Bronchial epithelial cell (primary cell): ENCODE measurements at places on chromosomes 11 and 22.
A peak's percentile ranks its signal among the peaks of the same experiment; 100 is the strongest.

DNA sequence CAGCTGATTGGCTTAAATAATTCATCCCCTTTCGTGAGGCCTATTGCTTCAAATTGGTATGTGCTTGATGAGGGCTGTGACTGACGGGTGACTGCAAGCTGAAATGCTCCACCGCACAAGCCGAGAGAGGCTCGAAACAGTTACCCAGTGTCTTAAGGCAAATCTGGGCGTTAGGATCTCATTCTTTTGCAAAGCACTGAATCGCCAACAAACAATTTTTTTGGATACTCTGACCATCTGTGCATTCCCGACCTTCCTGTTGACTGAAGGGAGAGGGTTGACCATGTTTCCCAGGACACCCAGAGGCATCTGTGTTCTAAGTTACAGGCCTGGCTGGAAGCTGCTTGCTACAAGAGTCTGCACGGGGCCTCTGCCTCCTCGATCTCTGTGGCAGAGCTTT, 32.1 kb downstream of the CACNG2 start:
- no peak for DNase-seq

DNA sequence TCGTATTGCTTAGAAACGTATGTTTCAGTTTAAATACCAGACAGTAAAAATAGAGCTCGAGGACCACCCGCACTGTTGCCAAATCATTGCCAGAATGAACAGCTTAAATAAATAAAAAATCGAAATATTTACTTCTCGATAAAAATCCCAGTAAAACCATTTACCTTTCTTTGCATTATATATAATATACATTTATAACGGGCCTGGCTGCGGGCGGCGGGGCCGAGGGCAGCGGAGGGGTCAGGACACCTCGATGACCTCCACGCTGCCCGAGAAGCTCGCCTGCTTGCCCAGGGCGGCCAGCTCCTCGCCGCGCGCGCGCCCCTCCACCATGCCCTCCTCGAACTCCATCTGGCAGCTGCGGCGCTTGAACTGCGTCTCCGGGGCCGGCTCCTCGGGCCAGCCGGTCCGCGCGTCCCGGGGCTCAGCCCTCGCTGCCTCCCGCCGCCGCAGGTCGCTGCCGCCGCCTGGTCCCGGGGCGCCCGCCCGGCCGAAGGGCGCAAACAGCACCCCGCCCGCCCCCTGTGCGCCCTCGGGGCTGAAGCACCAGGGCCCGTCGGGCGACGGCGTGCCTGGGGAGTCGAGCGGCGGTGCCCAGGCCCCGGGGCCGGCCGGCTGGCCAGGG, 15.7 kb downstream of the DUSP8 start:
- no peak for DNase-seq

- no peak for DNase-seq
These were observed 575.5 kb downstream of the SOX6 start for GRCh38 chr11:15780837-15781236.

DNA sequence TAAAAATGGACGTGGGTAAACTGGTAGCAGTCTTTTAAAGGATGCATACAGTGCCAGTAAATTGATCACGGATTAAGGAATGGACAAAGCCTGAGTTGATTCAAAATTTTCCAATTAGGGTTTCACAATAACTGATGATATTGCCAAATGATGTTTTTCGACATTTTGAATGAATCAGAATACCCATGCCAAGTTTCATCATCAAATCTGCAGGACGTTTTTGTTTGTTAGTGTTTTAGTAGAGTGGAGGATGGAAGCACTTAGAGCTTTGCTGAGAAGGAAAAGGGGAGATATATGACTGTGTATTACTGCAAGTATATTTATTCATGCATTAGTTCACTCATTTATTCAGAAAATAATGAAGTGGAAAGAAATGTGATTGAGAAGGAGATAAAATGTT, 78.3 kb downstream of the SLC17A6 start:
- peak; percentile 3 for DNase-seq

- no peak for DNase-seq
These were observed at the start of gene GAB2 for GRCh38 chr11:78417175-78417887. Gene GAB2 (minus strand): TSS chr11:78417820. CDS start chr11:78417720, 100 bp downstream.

- DNase-seq: no peak
These were observed 159.9 kb downstream of the CCDC34 start for GRCh38 chr11:27203077-27203647.

- DNase-seq: no peak
These were observed 49.6 kb downstream of the ISX start for GRCh38 chr22:35115515-35115914.

DNA sequence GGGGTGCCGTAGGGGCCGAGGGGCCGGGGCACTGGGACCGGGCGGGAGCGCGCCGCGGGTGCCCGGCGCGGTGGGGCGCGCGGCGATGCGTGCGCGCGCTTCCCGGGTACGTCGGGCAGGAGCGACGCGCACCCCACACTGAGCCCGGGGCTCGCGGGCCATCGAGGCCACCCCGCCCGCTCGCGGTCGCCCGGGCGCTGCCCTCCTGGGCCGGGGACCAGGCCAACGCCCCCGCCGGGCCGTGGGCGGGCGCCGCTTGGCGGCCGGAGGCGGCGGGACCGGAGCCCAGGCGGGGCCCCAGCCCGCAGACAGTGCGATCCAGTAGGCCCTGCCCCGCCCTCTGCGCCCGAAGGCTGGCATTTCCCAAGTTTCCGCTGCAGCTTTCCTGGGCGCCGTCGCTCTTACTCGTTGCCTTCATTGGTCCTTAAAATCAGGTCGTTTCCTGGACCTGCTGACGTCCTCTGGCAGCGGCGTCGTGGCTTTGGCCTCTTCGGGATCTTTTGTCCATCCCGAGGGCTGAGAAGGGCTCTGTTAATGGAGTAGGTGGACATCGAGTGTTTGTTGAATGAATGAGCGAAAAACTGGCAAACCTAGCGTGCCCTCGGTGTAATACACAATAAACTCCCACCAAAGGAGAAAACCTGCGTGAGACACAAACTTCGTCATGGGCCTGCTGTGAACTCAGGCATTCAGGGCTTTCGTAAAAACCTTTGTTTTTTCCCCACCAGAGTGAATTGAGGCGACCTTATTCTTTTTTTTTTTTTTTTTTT, 638 bp downstream of the PARVA start:
- peak; percentile 76 for DNase-seq

DNA sequence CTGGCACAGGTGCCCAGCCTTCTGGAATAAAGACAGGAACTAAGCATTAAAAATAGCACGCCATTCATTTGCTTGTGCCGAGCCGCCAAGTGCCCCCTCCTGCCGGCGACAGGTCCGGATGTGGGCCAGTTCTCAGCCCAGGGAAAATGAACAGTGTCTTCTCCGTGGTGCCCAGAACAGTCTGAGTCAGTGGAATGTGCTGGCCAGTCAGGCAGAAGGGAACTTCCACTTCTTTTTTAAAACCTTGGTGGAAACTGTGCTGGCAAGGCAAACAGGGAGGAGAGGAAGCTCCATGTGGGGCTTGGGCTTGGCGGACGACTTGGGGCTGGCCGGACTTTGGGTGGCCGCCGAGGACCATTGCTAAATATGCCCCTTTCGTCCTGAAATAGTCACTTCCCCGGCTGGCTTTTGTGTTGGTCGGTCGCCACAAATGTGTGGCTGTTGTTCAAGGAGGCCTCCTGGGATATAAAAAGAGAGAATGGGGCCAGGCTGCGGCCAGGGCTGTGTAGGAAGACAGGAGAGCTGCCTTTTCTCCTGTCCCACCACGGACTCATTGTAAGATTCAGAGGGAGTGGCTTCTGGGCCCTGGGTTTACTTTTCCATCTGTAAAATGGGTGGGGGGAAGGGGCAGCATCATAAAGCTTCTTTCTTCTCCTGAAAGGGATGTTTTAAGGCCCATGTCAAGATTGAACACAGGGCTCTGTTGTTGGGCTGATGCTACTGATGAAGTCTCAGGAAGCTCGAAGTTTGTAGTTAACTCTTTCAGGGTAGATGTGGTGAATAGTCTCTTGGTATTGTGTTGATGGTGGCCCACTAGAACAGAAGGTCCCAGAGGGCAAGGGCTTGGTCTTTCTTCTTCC, 101.0 kb downstream of the PTPRJ start:
- peak; percentile 13 for DNase-seq

DNA sequence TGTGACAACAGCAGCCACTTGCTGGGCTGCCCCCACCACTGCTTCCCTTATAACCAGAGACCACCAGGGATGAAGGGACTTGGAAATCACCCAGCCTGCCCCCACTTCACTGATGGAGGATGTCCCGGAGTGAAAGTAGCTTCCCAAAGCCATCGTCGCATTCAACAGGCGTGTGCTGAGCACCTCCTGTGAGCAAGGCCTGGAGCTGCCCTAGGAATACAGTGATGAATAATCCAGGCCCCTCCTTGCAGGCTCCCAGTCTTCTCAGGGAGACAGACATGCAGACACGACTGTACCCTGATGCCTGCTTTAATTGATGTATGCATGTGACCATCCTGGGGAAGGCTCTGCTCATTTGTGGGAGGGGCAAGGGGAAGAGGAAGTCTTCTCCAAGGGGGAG, 22.6 kb downstream of the PTPN5 start:
- DNase-seq: no peak

DNA sequence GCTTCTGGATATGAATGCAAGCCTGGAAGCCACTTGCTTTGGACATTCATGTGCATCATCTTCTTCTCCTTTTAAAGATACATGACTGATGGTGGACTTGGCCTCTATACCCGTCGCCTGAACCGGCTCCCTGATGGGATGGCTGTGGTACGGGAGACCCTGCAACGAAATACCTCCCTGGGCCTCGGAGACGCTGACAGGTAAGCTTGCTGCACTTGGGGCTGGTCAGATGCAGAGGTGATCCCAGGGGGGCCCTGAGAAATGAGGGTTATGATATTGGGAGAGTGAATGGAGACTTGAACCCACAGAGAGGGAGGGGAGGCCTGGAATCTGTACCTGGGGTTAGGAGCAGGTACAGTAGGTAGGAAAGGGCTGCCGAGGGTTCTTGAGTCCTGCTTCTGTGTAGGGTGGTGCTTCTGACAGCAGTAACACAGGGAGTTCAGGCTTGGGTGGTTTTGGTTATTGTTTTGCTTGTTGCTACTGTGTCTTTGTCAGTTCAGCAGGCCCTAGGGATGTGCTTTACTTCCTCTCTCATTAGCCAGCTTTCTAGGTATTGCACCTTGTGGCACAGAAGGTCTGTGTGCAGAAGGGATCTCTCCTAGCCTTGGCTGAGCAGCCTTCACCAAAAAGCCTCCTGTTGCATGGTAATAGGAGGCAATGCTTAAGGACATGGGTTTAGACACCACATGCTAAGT, 176.1 kb downstream of the DBX1 start:
- no peak for DNase-seq

GRCh38 chr11:75896843-75897419, 81.9 kb downstream of the UVRAG start:
- peak; percentile 47 for DNase-seq

DNA sequence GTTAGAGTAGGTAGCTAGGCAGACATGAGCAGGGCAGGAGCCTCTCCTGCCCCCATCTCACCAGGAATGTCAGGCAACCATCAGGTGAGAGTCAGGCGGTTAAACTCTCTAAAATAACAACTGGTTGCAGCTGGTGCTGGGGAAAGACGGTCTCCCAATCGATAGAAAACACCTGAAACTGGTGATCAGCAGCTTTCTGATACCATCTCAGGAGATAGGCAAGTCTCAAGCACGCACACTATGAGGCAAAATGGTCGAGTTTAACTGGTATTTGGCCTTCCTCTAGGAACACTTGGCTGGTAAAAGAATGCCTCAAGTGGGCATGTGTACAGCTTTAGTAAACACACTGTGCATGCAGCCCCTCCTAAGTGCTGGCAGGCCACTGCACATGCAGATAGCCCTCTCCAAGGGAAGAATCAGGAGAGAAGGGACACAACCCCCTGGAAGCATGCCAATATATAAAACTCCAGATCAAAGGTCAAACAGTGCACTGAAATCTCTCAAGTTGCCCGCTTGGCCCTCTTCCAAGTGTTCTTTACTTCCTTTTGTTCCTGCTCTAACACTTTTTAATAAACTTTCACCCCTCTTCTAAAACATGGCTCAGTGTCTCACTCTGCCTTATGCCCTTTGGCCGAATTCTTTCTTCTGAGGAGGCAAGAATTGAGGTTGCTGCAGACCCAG, 88.7 kb downstream of the USP35 start:
- DNase-seq: no peak

DNA sequence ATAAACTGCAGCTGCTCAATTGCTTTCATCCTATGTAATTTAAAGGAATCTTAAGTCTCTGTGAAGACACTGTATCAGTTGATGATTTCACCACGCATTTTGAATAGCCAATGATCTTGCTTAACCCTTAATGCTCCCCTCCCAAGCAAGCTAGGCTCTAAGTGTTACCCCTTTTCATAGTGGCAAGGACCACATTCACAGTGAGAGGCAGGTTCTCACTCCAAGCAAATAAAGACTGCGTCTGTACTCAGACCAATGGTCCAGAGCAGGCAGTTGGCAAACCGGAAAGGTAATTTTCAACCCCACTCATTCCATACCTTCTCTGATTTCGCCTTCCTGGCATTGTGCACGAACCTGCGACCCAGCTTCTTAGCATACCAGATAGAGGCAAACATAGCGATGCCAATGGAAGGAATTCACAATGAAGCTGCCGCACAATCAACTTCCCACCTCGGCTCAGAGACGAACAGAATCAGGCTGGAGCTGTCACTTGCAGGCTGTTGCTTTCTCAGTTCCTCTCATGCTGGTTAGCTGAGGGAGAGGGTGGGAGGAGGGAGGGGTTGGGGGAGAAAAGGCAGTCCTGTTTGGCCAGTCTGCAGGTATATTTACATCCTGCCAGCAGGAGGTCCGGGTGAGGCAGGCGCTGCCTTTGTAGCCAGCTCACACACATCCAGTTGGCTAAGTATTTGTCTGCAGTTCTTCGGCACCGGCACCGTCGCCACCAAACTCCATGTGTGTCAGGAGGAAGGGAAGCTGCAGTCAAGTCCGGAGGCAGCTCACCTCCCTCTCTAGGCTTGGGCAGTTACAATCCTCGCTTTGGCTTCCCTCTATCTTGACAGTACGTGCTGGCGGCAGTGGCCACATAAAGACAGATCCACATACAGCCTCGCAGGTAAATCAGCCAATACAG, 1151.2 kb upstream of the CCDC90B start:
- peak; percentile 6 for DNase-seq

DNA sequence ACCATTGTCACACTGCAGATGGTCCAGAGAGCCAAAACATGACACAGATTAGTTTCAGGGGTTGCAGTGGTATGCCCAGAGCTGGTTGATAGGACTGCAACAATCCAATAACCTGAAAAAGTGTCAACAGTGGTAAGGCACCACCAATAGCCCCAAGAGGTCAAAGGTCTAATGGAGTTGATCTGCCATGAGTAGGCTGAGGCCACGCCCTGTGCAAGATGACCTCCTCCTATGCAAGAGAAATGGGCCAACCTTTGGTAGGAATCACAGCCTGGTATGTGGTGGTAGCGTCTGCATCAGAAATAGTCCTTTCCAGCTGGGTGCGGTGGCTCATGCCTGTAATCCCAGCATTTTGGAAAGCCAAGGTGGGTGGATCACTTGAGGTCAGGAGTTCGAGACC, 19.6 kb downstream of the GUCD1 start:
- no peak for DNase-seq

GRCh38 chr22:50210378-50211139, 9.7 kb downstream of the SELENOO start:
- DNase-seq: no peak

- DNase-seq: no peak
These were observed 1077.3 kb downstream of the OPCML start for GRCh38 chr11:132455044-132455443.

DNA sequence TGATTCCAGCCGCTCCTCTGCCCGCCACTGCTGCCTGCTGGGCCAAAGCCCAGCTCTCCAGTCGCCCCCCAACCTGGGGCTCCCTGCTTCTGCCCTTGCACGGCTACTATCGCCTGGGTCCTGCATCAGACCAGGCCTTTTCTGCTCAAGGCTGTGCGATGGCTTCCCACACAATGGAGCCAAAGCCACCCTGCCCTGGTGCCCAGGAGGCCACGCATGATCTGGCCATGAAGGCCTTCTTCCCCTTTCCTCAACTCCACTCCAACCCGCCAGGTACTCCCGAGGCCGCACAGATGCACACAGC, 45.8 kb downstream of the SGSM3 start:
- DNase-seq: no peak

GRCh38 chr11:66211100-66211499, 57.3 kb upstream of the RAB1B start:
- DNase-seq: no peak
